ENCODE measurements at places on chromosomes 2 and 18.

- peak; percentile 83 for DNase-seq
Measured at GRCh38 chr2:73984922-73985307, 205 bp downstream of the TET3 start.

DNA sequence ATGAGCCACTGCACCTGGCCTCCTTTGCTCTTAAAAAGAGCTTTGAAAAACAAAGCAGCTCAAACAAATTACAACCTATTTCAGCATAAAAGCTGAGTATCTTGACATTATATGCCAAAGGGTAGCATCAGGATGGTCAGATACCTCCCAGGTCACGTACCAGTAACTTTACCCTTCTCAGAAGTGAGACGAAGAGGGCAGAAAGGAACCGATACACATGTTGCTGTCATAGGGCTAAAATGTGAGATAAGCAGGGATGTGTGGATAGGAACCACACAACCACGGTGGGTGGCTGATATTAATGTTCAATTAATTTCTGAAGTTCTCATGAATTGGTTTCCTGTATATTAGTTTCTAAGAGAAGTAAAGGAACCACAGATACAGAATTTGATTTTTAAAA lies 12.6 kb upstream of the RNU2-63P start:
- no peak for DNase-seq

DNA sequence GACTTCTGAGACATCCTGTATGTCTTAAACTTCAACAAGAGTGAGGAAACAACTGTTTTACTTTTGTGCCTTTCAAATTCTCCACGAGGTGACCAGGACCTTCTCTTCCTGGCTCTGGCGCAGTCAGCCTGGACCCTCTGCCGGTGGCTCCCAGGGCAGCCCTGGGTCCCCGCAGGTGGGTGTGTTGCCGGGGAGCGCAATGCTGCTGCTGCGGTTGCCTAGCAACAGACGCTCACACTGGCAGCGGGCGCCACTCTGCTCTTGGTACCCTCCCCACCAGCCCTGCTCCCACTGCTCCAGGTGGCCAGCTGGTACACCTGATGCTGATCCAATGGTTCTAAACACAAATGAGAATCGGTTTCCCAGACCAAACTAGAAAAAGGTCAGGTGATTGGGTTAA lies 58.7 kb downstream of the GNAL start:
- DNase-seq = no peak

GRCh38 chr18:7575465-7576028 lies 8.4 kb downstream of the PTPRM start:
- DNase-seq = no peak

- peak; percentile 71 for DNase-seq
Measured at GRCh38 chr2:55519938-55520885, 694 bp downstream of the CFAP36 start.
